Left cardiac atrium (tissue), 4 donors: ENCODE measurements at places on chromosomes 12 and 14.
A peak's percentile ranks its signal among the peaks of the same experiment; 100 is the strongest.

DNA sequence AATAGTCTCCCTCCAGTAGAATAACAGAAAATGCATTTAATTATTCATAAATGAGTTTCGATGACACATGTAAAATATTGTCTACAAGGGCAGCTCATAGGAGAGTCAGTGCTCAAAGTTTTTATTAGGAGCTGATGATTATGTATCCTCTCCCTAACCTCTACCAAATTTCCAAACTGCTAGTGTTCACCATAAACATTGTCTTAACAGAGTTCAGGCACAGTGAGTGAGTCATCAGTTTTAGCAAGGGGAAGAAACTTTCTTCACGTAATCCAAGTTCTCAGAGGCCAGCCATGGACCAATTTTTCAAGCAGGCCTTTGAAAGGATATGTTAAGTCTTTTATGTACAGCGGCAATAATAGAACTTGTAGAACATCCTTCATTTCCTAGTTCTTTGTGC, 649.2 kb upstream of the MIS18BP1 start:
- DNase-seq = no peak

GRCh38 chr14:21768116-21768874, 94.7 kb upstream of the OR4E1 start:
- DNase-seq = no peak

GRCh38 chr14:53190938-53191337, 37.8 kb upstream of the DDHD1 start:
- DNase-seq = no peak

DNA sequence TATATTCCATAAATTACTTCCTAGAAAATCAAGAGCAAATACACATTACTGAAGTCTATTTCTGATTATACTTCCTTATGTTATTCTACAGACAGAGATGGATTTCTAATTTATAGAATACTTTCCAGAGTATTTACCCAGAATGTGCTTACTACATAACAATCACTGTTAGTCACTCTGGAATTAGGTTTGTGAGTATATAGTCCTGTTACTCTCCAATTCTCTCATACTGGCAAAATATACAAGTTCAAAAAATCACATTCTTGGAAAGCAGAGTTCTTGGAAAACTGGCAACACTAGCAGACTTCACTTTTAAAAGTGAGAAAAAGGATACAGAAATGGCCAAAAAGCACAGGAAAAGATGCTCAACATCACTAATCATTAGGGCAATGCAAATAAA, 7.3 kb downstream of the PPP2R5E start:
- DNase-seq = no peak

GRCh38 chr14:50978888-50979287, 34.6 kb upstream of the PYGL start:
- no peak for DNase-seq

DNA sequence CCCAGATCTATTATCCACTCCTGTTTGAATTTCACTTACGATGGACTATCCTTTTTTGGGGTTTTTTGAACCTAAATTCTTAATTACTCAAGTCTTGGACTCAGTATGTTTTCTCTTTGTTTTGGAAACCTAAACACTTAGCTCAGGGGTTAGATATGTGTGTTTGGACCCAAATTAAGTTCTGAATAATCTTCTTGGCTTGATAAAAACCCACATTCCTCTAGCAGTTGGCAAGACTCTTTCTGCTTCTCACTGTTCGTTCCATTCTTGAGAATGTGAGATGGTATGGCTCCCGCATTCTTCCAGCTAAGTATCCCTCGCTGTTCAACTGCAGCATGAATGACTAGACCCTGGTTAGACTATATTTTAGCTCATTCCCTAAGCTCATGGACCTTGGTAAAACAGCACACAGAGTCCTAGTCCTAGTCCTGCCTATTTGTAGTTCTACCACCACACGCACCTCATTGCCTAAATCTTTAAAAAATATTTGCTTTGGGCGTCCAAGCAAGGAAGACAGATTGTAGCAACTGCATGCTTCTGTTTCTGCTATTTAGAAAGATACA, 860.0 kb downstream of the RPS29 start:
- no peak for DNase-seq

DNA sequence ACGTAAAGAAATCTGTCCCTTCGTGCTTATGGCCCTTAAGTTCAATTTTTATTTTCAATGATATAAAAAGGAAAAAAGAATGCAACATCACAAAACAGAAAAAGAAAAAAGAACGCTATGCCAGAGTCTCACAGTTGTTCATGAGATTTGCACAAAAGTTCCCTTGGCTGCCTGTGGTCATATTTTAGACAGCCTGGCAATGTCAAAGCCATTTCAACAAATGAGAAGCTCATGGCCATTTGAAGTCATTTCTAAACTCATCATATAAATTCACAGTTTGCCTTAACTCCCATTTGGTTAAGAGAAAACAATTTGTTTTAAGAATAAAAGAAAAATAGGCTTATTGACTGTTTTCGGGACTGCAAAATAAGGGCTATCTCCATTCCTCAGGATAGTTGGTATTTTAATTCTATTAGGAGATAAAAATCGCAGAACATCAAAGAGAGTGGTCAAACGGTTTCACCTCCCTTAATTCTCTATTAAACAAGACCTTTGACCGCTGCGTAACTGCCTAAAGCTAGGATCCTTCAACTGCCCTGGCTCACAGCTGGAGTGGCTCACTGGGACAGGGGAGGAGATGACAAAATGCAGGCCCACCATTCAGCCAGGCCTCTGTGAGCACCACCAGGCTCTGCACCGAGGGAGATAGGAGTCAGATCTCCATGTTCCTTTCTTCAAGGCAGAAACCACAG, 119.2 kb upstream of the DAAM1 start:
- DNase-seq = no peak

- no peak for DNase-seq
These were observed 23.0 kb downstream of the LACRT start for GRCh38 chr12:54611715-54612149.

GRCh38 chr14:84789012-84789411, 740.9 kb upstream of the FLRT2 start:
- no peak for DNase-seq

DNA sequence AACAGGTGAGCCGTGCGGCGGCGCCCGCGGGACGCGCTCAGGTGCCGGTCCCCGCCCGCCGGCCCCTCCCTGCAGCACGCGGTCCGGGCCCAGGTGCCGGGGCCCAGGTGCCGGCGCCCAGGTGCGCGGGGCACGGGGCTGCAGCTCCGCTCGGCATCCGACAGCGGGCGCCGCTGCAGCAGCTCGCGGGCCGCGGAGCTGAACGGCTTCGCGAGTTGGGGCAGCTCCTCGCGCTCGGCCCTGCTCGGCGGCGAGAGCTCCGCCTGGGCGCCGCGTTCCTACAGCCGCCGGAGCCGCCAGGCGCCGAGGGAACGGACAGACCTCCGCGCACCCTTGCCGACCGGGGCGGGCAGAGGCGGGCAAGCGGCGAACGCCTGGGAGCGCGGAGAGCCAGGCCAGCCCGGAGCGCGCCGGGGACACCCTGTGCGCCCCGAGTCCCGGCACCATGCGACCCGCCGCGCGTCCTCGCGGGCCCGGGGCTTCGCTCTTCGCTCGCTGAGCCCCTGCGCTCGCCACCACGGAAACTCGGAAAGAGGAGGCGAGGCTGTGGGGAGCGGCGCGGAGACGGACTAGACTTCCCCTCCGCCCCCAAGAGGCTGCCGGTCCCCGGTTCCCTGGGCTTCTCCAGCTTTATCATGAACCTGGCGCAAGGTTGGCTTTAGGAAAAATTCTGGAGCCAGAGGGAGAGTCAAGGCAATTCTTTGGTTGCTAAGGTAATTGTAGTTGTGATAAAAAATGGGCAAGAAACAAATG, at the start of gene RGS6:
Gene RGS6 (plus strand): TSS at position 201 of the 753 bp plus-strand sequence.
- DNase-seq = no peak

DNA sequence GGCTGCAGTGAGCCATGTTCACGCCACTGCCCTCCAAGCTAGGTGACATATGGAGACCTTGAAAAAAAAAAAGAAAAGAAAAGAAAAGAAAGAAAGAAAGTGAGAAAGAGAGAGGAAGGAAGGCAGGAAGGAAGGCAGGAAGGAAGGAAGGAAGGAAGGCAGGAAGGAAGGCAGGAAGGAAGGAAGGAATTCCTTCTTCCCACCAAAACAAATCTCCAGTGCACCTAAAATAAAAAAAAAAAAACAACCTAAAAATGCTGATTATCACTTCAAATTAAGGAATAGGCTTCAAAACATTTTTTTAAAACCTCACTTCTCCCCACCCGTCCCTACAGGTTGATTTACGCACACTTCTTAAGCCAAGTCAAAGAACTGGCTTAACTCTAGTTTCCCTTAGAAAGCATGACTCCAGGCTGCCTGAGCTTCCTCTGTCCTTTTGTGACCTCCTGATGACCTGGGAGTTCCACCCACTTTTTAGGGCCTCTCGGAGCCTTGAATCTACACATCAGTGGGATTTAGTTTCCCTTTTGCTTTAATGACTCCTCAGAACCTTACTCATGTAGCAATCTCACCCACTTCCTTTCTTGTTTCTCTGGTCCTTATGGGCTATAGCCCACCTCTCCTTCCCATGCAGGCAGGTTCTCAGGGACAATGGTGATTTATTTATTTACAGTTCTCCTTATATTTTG, 18.6 kb downstream of the DUSP6 start:
- no peak for DNase-seq

GRCh38 chr12:48965298-48965838, 6.2 kb downstream of the WNT10B start:
- DNase-seq = no peak

- DNase-seq = no peak
These were observed 12.1 kb upstream of the LUM start for GRCh38 chr12:91123236-91123916.

DNA sequence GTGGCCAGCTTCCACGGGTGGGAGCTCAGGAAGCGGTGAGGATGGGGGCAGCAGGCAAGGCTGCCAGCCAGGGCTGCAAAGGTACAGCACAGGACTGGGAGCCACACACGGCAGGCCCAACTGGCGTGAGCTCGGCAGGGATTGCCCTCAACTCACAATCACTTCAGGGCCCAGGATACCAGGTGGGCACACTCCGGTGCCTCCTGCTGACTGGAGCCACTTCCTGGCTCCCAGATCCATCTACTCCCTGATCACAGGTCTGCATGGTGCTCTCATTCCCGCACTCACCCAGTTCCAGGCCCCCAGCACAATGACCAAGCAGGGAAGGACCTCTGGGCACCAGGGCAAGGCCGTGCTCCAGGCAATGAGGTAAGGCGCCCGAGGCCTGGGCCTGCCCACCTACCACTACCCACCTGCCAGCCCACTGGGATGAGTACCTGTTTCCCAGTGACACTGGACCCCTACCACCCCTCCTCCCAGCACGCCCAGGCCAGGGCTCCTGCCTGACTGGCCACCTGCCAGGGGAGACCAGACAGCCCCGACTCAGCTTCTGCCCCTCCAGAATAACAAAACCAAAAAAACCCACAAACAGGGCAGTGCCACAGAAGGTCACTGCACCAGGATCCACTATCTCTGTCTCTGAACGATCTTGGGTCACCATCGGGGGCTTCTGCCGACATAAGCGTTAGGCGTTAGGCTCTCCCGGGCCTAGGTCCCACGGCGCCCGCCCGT, 1.8 kb downstream of the JAG2 start:
- DNase-seq = no peak

DNA sequence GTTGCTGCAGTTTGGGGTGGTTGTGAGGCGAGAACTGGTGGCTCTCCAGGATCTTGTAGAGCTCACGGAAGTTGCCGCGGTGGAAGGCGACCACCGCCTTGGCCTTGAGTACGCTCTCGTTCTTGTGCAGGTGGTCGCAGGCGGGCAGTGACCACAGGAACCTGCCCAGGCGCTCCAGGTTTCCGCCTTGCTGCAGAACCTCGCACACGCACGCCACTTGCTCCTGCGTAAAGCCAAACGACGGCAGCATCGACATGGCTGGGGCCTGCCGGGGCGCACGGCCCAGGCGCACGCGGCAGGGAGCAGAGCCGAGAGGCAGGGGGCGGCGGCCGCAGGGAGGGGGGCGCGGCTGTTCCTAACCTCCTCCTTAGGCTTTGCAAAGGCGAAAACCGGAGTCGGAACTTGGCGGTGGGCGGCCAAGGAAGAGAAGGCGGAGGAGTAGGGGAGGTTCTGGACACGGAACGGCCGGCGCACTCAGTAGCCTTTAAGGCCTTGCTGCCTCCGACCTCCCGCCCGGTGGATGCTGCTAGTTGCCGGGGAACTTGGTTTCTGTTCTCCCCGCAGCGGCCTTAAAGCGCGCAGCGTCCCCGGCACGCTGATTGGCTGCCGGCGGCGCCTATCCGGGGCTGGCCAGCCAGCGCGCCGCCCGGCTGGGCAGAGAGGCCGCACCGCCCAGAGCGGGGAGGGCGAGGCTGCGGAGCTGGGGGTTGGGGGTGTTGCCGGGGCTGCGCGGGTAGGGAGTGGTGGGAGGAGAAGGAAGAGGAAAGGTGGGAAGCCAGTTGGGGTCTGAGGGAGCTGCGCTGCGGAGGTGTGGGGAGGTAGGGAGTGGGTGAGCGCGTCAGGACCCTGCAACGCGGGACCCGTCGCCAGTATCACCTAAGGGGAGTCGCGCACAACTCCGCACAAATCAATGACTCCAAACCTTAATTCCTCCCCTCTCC, at the start of gene SIX1:
Gene SIX1 (minus strand): TSS at position 544 of the 941 bp plus-strand sequence. CDS start 288 bp downstream, at position 256.
- peak; percentile 65 for DNase-seq

DNA sequence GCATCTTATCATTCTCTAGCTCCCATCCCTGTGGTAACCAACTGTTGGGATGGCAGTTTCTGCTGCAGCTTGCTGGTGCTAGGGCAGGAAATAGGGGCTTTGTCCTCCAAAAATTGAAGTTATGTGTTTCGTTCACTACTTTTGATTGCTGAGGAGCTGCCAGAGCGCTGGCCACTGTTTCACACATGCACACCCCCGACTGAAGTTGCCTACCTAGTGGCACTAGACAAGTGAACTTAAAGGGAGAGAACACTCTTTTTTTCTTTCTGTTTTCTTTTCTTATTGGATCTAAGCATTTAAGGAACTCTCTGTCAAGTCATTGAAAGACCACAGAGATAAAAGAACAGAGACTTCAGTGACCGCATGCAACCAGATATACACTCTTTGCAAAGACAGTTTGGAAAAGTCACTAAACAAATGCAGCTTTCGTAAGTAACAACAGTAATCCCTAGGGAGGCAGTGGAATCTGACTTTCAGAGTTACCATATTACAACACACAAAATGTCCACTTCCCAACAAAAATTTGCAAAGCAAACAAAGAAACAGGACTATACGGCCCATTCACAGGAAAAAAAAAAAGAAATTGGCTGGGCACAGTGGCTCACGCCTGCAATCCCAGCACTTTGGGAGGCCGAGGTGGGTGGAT, 12.0 kb downstream of the TFCP2 start:
- no peak for DNase-seq

DNA sequence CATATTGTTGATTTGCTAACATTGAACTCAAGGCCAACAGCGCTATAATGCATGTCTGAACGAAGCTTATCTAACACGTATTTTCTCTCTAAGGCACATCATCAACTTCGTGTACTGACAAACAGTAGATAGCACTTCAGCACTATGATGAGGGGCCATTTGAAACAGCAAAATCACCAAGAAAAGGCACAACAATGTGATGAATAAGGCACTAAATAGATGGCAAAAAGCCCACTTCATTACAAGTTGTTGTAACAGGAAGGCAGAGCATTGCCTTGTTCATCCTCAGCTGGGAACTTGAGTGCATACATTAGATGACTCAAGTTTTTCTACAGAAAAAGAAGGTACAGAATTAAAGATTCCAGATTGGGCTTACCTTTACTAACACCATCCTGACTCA, 75.2 kb downstream of the LIN7A start:
- DNase-seq = no peak

- DNase-seq = no peak
These were observed 24.8 kb upstream of the NOVA1 start for GRCh38 chr14:26622611-26623010.

- no peak for DNase-seq
These were observed 147.8 kb upstream of the ATP2B1 start for GRCh38 chr12:89856431-89856830.

GRCh38 chr14:48670939-48671338, 915.2 kb downstream of the RPS29 start:
- DNase-seq = no peak
